Right ventricle myocardium inferior (tissue), 1 donor: ENCODE measurements at places on chromosomes 6 and 20. TPM values are rescaled to one million over a fixed set of nuclear protein-coding genes. Genes with fewer than 3 reads are reported as not detected.

IL17F gene
- not detected for total RNA-seq

DNA sequence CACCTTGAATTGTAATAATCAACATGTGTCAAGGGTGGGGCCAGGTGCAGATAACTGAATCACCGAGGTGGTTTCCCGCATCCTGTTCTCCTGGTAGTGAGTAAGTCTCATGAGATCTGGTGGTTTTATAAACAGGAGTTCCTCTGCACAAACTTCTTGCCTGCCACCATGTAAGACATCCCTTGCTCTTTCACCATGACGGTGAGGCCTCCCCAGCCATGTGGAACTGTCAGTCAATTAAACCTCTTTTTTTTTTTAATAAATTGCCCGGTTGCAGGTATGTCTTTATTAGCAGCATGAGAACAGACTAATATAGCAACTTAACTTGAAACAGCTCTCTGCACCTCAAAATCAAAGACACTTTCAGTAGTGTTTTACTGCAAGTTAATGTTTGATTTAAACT, 121.6 kb downstream of the OGFRL1 start:
- DNase-seq = no peak

TPD52L1 gene
- 56.2 TPM for total RNA-seq

CST11 gene
- not detected for total RNA-seq

- no peak for DNase-seq
Observed at GRCh38 chr6:37089783-37090182, 80.2 kb upstream of the PIM1 start.

DNA sequence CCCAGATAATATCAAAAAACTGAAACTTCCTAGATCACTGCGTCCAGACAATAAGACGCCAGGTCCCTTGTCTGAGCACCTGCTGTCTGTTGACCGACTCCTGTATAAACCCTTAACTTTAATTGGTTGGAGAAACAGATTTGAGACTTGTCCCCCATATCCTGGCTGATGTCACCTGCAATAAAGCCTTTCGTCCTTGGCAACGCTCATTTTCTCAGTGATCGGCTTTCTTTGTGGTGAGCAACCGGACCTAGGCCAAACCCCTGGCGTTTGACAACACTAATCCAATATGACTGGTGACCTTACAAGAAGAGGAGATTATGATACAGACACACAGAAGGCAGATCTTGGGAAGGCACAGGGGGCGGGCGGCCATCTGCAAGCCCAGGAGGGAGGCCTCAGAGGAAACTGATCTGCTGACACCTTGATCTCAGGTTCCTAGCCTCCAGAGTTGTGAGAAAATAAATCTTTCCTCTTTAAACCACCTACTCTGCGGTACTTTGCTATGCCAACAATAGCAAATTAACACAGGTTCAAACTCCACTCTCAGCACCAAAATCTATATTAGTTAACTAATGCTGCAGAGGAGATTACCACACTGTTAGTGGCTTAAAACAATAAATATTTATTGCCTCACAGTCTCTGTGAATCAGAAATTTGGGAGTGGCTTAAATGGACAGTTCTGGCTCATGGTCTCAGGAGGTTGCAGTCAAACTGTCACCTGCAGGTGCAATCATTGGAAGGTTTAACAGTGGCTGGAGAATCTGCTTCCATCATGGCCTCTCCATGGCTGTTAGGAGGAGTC, 178.7 kb downstream of the OTOR start:
- DNase-seq = no peak

GRCh38 chr20:25061821-25062530, 4.0 kb upstream of the ACSS1 start:
- DNase-seq = peak; percentile 59

GRCh38 chr20:47805951-47806350, 20.7 kb upstream of the SULF2 start:
- DNase-seq = peak; percentile 59

DNA sequence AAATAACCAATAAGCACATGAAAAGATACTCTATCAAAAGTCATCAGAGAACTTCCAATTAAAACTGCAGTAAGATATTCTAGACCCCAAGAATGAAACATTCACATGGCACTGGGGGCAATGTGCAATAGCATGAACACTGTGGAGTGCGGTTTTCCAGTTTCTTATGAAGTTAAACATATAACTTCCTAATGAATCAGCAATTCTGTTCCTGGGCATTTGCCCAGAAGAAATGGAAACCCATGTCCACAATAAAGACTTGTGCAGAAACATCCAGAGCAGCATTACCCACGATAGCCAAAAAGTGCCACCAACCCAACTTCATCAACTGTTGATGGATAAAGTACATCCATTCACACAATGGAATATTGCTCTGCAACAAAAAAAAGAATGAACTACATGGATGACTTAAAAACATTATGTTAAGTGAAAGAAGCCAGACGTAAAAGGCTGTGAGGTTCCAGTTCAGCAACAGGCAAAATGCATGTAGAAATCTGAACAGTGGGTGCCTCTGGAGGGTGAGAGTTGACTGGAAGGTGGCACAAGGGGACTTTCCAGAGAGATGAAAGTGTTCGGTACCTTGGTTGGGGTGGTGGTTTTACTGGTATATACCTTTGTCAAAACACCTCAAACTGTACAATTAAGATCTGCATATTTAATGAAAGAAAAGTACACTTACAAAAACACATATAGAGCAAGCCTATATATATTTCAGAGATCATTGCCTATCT, 207.2 kb upstream of the ECI2 start:
- no peak for DNase-seq

WFDC5 gene
- total RNA-seq = not detected

GPX5 gene
- not detected for total RNA-seq

DNA sequence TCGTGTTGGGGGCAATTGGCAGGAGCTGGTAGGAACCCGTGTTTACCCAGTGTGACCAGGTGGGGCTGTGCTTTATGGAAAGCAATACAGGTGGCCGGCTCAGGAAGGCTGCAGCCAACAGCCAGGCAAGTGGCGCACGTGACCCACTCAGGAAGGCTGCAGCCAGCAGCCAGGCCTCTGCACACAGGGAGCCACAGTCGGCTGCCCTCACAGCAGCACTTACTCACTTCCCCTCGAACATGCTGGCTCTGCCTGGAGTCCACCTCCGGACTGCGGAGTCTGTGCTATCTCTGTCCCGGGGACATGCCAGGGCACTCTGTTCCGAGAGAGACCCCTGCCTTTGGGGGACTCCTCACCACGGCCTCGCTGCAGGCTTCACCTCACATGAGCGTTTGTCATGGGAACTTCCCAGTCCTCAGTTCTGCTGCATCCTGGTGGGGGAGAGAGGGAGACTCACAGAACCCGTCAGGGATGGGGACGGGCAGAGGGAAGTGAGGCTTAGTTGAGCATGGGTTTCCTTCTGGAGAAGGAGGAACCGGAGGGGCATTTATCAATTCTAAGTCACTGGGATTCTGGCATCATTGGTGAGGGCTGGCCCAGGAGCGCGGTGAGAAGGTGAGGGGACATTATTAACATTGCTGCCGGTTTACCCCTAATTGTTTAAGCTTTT, 76.8 kb downstream of the TTLL2 start:
- DNase-seq = peak; percentile 30

HNF4A gene
- total RNA-seq = not detected

GRCh38 chr6:17910189-17910588, 77.2 kb downstream of the KIF13A start:
- no peak for DNase-seq

DNA sequence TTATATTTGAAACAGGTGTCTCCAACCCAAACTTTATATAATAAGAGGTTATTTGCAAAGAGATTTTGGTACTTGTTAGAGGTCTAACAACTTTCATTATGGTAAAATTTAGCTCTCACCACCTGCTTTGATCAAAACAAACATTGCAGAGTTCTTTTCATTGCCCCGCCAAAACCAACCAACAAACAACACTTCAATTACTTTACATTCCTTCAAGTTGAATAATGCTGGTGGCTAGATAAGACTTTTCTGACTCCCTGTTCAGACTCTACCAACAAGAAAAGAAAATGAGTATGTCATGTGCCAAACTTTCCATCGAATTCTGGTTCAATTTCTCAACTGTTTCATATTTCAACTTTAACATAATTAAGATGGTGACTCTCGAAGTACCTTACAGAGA, 311.1 kb downstream of the ADGRG6 start:
- no peak for DNase-seq

TOX2 gene
- total RNA-seq = 1.1 TPM

DNA sequence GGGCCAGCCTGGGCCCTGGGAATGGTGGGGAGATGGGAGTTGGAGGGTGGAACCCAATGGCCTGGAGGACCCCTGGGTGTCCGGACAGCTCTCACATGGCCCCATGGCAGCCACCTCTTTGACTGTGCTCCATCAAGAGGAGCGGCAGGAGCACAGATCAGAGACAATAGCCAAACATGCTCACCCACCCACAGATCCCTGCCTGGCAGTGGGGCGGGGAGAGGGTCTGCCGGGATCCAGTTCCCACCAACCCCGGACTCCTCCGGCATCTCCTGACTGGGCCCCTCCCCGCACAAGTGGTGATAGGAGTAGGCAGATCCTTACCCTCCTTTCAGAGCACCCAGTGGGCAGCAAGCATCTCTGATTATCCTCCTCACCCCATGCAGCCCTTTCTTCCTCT, 31.9 kb upstream of the MRPS18A start:
- DNase-seq = no peak

GRCh38 chr6:168091381-168092264, 12.6 kb upstream of the FRMD1 start:
- peak; percentile 58 for DNase-seq

- DNase-seq = no peak
Observed at GRCh38 chr6:108013787-108014439, 55.9 kb upstream of the SEC63 start.

GRCh38 chr20:50331469-50332363, 141.1 kb downstream of the CEBPB start:
- no peak for DNase-seq

PBX2 gene
- 42.9 TPM for total RNA-seq

BMP7 gene
- 27.2 TPM for total RNA-seq

FANCE gene
- 4.1 TPM for total RNA-seq

- no peak for DNase-seq
Observed at GRCh38 chr6:35512006-35512405, 690 bp downstream of the TULP1 start.
